ENCODE measurements at places on chromosomes 12 and 14. TPM values are rescaled to one million over a fixed set of nuclear protein-coding genes. Genes with fewer than 3 reads are reported as not detected.

- no peak for DNase-seq
Observed at GRCh38 chr14:30573226-30573814, 14.4 kb downstream of the G2E3 start.

GRCh38 chr14:64478634-64479250, 13.4 kb downstream of the AKAP5 start:
- no peak for DNase-seq

DNA sequence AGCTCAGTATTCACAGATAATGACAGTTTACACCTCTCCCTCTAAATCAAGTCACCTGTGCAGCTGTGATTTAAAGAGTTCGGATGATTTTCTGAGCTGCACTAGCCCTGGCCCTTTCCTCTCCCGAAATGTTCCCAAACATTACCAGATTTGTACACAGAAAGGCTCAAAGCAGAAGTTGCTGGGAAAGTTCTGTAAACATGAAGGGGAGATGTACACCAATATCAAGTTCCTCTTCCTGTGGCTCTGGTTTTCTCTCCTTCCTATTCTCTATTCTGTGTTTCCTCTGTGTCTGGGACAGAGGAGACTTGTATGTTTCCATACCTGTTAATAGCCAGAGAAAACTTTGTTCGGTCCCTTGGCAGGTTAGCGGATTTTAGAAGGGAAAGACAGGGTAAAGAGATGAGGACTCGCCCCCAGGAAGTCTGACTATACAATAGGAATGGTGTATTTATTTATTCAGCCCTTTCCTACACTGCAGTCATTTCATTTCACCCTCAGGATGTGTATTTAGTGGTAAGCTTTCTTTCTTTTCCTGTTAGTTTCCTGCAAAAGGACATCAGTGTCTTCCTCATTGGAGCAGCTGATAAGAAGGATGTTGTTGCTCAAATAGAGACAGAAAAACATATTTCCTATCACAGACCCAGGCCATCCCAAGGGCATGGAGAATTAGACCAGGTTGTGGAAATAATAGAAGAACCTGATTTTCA, 7.6 kb upstream of the NUMB start:
- DNase-seq: no peak

- DNase-seq: no peak
Observed at GRCh38 chr12:127500512-127501035, 766.4 kb upstream of the TMEM132C start.

Gene YEATS4
- total RNA-seq: 34.1 TPM

Gene CCDC177
- total RNA-seq: not detected

GRCh38 chr14:50667996-50668825, at the start of gene SAV1:
Gene SAV1 (minus strand): TSS chr14:50668306. CDS start chr14:50667967, 339 bp downstream.
- DNase-seq: peak; percentile 92

Gene GZMH
- not detected for total RNA-seq

GRCh38 chr14:56795284-56795622, 15.0 kb downstream of the OTX2 start:
- no peak for DNase-seq

Gene PROX2
- total RNA-seq: 0.16 TPM

DNA sequence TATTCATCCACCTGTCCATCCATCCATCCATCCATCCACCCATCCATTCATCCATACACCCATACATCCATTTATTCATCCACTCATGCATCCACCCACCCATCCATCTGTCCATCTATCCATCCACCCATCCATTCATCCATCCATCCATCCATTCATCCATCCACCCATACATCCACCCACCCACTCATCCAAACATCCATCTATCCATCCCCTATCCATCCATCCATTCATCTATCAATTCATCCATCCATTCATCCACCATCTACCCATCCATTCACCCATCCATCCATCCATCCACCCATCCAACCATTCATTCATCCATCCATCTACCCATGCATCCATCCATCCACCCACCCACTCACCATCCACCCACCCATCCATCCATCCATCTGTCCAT, 142.6 kb upstream of the SFSWAP start:
- no peak for DNase-seq

Gene MYL2
- total RNA-seq: not detected

DNA sequence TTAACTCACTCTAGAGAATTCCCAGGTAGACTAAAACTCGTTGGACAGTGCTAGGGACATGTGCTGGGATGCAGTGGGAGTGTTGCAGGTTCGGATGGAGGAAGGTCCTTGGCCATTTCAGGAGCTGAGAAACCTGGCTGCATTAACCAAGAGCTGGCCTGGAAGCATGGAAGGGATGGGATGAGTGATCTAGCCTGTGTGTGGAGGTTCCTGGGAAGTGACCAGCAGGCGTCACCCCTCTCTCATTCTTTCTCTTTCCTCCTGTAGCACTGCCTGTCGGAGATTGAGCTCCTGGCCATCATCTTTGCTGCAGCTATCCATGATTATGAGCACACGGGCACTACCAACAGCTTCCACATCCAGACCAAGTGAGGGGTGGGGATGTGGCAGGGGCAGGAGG, 15.6 kb downstream of the PPP1R1A start:
- no peak for DNase-seq

Gene LRP1-AS
- total RNA-seq: not detected

Gene C12orf56
- not detected for total RNA-seq

DNA sequence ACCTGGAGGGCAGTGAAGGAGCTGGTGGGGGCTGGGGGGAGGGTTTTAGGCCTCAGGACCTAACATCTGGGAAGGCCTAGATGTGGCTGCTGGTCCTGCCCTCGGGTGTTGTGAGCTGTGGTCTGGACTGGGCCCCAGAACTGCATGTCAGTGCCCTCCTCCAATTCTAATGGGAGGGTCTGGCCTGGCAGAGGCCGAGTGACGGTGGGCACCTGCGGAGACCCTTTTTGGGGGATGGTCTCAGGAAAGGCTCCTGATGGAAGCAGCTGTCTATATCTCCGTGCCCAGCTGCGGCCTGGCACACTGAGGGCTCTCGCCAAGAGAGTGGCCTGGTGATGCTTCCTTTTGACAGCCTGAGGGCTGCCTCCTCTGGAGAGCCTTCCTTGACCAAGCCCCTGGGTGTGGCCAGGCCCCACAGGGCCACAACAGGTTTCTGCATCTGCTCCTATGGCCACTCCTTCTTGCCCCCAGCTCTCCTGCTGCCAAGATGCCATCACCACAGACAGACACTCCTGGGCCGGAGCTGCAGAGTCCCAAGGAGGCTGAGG, 5.3 kb downstream of the EXOC3L4 start:
- DNase-seq: no peak

Gene CDKL1
- total RNA-seq: 59.0 TPM

- DNase-seq: no peak
Observed at GRCh38 chr14:31106768-31107167, 80.6 kb upstream of the STRN3 start.

Gene GPR135
- total RNA-seq: 5.2 TPM

Gene STX2
- 61.2 TPM for total RNA-seq

GRCh38 chr14:101824339-101824727, 62.8 kb downstream of the PPP2R5C start:
- no peak for DNase-seq

- DNase-seq: peak; percentile 72
Observed at GRCh38 chr12:57005980-57006808, at the start of gene ZBTB39. Gene ZBTB39 (minus strand): TSS chr12:57006546. CDS start chr12:57004917, 1,629 bp downstream.

Gene NRIP2
- 10.0 TPM for total RNA-seq
